NCI-H187 (cell line): ENCODE measurements at places on chromosomes 2 and 18.

GRCh38 chr2:137771064-137771463 is 193.2 kb upstream of the HNMT start:
- no peak for DNase-seq

- DNase-seq, result no peak
These were observed 3.5 kb downstream of the NOL10 start for GRCh38 chr2:10686176-10686730.

GRCh38 chr2:170461889-170462288 is 253.2 kb upstream of the SP5 start:
- DNase-seq, result no peak

- no peak for DNase-seq
These were observed 27.5 kb downstream of the LPIN1 start for GRCh38 chr2:11773747-11774525.

DNA sequence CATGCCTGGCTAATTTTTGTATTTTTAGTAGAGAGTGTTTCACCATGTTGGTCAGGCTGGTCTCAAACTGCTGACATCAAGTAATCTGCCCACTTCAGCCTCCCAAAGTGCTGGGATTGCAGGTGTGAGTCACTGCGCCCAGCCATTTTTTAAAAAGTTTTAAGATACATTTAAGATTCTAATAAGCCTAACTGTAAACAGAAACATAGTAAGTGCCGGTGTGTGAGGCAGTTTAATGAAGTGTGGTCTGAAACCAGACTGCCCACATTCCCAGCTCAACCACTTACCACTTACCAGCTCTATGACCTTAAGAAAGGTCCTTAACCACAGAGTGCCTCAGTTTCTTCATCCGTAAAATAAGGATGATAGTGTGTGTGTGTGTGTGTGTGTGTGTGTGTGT is 42.4 kb downstream of the TMEM237 start:
- no peak for DNase-seq

- no peak for DNase-seq
These were observed 455.7 kb downstream of the ARHGAP15 start for GRCh38 chr2:143584936-143585335.

- DNase-seq, result no peak
These were observed at the start of gene CTLA4 for GRCh38 chr2:203867561-203868200. CTLA4 (plus strand) TSS chr2:203867771; CDS start chr2:203867943, 172 bp downstream.

GRCh38 chr2:168469281-168469988 is 13.4 kb downstream of the CERS6 start:
- DNase-seq, result no peak

DNA sequence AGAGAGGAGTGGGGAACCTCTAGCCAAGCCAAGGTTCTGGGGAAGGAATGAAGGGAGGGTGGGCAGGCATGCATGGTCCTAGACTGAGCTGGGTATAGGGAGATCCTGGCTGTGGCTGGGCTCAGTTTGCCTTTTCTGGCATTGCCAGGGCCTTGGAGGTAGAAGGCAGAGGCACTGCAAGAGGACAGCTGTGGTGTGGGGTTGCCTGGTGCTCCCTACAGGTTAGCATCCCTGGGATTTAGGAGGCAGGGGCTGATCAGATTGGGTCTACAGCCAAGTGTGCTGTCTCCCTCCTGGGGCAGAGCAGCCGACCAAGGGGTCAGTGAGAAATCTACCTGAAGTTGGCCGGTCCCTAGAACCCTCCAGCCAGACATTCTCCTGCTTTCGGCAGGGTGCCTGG is 15.9 kb downstream of the ABCG8 start:
- no peak for DNase-seq

- DNase-seq, result no peak
These were observed 56.2 kb upstream of the AMMECR1L start for GRCh38 chr2:127942002-127942401.

GRCh38 chr18:62420513-62421209 is 95.6 kb downstream of the TNFRSF11A start:
- DNase-seq, result no peak

GRCh38 chr2:17805166-17805565 is 11.1 kb upstream of the MSGN1 start:
- no peak for DNase-seq

- no peak for DNase-seq
These were observed 324.0 kb downstream of the RNF144A start for GRCh38 chr2:7241041-7241745.

GRCh38 chr2:48531141-48531648 is 1.2 kb downstream of the STON1 start:
- no peak for DNase-seq

DNA sequence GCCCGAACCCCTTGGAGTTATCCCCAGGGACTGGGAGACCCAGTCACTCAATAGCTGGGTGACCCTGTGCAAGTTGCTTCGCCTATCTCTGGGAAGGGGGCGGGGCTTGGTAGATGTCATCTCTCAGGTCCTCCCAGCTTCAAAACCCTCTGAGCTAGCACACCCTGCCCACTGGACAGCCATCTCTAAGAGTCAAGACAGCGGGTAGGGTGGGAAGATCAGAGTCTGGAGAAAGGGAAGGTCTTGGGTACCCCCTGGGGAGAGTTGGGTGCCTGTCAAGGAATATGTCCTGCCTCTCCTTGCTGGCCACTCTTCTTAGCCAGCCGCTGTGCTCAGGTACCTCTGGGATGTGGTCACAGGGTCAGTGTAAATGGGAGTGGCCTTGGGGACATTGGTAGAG is 8.0 kb downstream of the GLI2 start:
- DNase-seq, result no peak

GRCh38 chr2:135150725-135151124 is 98.6 kb downstream of the RAB3GAP1 start:
- no peak for DNase-seq

DNA sequence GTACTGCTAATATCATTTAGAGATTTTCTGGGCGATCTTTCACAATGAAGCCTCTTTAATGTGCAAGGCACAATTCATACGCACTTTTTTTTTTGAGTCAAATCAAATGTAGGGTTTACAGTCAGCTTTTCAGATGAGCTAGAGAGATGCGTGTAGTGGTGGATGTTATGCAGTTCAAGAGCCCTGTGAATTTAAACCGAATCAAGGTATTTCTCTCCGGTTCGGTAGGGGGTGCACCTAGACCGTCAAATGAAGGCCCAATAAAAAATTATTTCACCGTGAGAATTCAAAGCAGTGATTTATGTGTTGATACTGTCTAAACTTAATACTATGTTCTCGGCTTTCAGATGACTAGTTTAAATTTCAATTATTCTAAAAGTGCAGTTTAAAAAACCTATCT is 1.1 kb downstream of the PTH2R start:
- no peak for DNase-seq

- no peak for DNase-seq
These were observed 528.1 kb upstream of the DCC start for GRCh38 chr18:51811883-51812282.

- DNase-seq, result no peak
These were observed 43.0 kb upstream of the ITSN2 start for GRCh38 chr2:24403168-24403831.
